ENCODE measurements at places on chromosomes 13 and 19. TPM values are rescaled to one million over a fixed set of nuclear protein-coding genes. Genes with fewer than 3 reads are reported as not detected.

GRCh38 chr19:42121036-42121621 is 11.1 kb downstream of the POU2F2 start:
- no peak for DNase-seq
- H3K27me3 ChIP-seq = no peaks in the 10 kb centered on the region
- no peak overlapping the region for H3K4me3 ChIP-seq
- no peaks in the 10 kb centered on the region for H3K36me3 ChIP-seq
- peak overlapping the region; percentile 46 for H3K27ac ChIP-seq

Gene CRX
- not detected for total RNA-seq

Gene ANKLE1
- total RNA-seq = not detected

Gene ZGLP1
- total RNA-seq = 0.59 TPM
